Stimulated activated CD8-positive, alpha-beta memory T cell treated with anti-CD3 and anti-CD28 coated beads, Interleukin-2, amount 100 ng/mL, for 48 hours (primary cell): ENCODE measurements at places on chromosomes 6 and 20.

DNA sequence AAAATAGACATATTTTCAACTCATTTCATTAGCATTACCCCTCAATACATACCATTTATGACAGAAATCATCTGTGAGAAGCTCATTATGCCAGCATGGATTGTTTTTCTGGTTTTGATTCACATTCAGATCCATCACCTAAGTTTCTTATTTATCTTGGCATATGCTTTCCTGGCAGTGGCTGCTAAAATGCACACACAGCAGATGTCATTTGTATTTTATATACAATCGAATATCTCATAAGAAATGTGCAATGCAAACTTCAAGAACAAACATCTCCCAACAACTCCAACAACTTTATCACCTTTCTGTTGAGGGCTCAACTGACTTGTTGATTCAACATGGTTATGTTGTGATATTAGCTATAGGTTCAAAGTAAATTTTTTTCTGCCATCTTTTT is 208.3 kb downstream of the PHACTR1 start:
- no peak for DNase-seq

- no peak for DNase-seq
Measured at GRCh38 chr6:33699739-33700138, 11.8 kb downstream of the UQCC2 start.

DNA sequence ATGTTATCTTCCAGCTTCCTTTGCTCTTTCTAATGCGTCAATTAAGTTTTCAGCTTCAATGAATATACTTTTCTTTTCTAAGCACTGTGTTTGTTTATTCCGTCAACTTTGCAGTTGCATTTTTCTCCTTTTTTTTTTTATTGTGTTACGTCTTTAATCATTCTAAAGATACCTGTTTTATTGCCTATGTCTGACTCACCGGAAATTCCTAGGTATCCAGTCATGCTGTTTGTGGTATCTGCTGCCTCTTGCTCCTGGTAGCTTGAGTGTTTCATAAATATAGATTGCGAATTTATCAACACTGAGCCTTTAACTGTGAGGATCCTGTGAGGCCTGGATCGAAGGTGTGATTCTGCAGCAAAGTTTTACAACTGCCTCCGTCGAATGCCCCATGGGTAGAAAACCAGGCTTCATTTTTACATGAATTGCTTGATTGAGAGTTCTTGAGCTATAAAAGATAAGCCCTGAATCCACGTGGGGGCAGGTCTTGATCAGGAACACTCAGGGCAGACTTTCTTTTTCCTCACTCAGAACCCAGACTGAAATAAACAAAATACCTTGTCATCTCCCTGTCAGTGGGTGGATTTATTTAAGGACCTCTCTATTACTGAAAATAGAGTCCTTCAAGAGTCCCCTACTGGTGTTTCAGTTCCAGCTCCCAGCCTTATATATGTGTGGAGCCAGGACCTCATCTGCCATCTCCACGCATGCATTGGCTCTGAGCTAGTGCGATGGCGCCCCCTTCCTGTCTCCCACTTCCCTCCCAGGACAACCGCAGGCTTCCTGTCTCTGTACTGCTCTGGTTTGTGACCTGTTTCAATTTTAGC is 60.1 kb upstream of the LRRC1 start:
- no peak for DNase-seq

- no peak for DNase-seq
Measured at GRCh38 chr6:96299525-96299924, 222.1 kb upstream of the UFL1 start.

GRCh38 chr20:52305858-52306257 is 114.3 kb upstream of the ZFP64 start:
- DNase-seq: peak; percentile 9

DNA sequence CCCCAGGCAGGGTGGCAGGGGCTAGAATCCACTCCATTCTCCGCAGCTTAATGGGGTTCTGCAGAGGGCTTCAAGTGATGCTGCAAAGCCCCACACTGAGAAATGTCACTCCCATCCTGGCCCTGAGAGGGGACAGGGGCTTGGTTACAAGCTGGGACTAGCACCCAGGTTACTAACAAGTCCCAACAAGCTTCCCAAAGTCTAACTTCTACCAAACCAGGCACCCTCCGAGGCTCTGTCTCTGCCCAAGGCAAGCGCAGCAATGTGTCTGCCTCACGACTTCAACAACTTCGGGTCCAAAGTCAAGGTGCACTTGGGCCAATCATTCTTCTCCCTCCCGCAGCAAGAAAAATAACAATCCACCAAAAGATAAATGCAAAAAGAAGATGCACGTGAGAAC is 45.6 kb downstream of the NFATC2 start:
- no peak for DNase-seq

DNA sequence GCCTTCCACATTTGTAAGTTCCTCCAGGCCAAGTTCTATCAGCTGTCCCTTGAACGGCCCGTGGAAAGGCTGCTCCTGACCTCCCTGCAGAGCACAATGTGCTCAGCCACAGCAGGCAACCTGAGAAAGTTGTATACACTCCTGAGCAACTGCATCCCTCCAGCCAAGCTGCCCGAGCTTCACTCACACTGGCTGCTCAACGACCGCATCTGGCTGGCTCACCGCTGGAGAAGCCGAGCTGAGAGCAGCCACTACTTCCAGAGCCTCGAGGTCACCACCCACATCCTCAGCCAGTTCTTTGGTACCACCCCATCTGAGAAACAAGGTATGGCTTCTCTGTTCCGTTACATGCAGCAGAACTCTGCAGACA is 2.1 kb downstream of the ZSWIM1 start:
- DNase-seq: no peak
